ENCODE measurements at places on chromosomes 5 and 9. TPM values are rescaled to one million over a fixed set of nuclear protein-coding genes. Genes with fewer than 3 reads are reported as not detected.

SCGB3A2 gene
- not detected for total RNA-seq

DNA sequence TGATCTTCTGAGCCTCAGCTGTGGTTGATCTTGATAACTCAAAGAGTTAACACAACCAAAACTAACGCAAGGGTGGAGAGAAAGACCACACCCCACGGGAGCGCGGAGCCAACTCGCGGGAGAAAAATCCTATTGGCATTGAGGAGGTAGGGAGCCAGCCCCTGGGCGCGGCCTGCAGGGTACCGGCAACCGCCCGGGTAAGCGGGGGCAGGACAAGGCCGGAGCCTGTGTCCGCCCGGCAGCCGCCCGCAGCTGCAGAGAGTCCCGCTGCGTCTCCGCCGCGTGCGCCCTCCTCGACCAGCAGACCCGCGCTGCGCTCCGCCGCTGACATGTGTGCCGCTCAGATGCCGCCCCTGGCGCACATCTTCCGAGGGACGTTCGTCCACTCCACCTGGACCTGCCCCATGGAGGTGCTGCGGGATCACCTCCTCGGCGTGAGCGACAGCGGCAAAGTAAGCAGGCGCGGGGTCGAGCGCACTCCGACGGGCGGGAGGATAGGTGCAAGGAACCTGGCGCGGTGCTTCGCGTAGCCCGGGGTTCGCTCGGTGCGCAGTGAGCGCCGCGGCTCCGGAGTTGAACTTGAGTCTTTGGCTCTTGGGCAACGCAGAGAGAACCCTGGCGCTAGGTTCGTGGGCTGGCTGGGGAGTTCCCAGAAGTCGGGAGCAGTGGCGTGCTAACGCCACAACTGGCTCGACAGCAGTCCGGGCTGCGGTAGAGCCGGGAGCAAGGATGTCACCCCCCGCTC, at the start of gene GDA:
Gene GDA (plus strand): TSS at position 210 of the 745 bp plus-strand sequence. CDS start 120 bp downstream, at position 330.
- DNase-seq: no peak

DNA sequence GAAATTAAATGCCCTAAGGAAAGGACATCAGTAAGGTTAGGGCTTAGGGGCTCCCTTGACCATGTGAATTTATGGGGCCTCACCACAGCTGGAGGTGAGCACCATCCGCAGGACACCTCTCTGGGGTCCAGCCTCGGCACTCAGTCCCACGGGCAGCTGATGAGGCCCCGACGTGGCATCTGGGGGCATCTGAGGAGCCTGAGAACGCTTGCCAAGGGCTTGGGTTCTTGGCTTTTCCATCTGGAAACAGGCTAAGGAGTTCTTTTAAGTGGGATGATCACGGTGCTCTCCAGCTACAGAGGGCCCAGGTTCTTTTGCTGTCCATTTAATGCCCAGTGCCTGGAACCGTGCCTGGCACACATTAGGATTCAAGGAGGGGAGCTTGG, 3.6 kb downstream of the NKX2-5 start:
- DNase-seq: no peak

DNA sequence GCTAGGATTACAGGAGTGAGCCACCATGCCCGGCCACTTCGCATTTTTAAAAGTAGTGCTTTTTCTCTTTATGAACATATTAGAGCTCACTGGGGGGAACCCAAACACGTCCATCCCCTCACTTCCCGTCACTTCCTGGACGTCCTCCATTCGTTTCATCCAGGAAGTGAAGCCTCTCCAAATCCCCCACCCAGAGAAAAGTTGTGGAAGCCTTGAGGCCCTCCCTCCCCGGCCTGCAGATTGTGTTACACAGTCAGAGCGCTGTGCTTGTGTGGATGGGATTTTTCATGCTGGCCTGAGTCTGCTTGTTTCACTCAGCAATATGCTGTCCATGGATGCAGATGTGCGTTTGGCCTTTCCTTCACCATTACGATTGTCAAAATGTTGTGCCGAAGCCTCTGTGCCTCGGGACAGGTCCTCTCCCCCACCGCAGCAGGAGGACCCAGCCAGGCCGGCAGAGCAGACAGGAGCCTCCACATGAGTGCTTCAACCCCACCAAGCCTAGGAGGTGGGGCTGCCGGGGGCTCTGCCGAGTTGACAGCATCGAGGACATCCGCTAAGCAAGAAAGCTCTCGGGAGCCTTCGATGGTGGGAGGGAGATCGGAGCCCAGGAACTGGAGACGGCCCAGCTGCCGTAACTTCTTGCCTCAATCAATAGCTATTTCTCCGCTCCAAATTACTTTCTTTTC, 121.6 kb upstream of the PPP1R26 start:
- DNase-seq: no peak

DNA sequence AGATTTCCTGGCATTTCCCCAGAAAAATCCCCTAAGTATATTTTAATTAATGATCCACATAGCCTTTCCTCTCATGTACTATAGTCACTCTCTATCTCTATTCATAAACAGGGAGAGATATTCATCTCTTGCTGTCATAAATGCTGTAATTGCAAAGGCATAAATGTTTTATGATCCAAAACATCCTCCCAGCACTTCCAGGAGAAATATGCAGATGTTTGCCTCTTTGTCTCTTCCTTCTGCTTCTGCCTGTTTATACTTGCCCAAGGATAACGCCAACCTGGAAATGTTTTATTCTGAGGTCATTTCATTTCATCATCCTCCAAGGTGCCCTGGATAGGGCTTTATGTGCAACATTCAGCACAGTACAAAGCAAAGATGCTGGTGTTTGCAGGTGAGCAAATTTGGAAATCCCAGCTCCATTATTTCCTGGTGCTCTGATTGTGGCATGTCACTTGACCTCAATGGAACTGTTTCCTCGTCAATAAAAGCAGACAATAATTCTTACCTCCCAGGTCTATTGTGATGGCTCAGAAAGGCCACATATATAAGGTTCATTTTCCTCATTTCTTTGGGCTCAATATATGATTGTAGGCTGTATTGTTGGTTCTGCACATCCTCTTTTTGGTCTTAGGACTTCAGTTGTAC, 6.9 kb downstream of the TNFSF15 start:
- no peak for DNase-seq

GRCh38 chr9:99341686-99342085, 119.6 kb downstream of the SEC61B start:
- DNase-seq: no peak

Data from fibroblast of the aortic adventitia (primary cell).